ENCODE measurements at places on chromosomes 1 and 21.

GRCh38 chr1:38084700-38085099, 38.1 kb upstream of the POU3F1 start:
- DNase-seq: no peak

DNA sequence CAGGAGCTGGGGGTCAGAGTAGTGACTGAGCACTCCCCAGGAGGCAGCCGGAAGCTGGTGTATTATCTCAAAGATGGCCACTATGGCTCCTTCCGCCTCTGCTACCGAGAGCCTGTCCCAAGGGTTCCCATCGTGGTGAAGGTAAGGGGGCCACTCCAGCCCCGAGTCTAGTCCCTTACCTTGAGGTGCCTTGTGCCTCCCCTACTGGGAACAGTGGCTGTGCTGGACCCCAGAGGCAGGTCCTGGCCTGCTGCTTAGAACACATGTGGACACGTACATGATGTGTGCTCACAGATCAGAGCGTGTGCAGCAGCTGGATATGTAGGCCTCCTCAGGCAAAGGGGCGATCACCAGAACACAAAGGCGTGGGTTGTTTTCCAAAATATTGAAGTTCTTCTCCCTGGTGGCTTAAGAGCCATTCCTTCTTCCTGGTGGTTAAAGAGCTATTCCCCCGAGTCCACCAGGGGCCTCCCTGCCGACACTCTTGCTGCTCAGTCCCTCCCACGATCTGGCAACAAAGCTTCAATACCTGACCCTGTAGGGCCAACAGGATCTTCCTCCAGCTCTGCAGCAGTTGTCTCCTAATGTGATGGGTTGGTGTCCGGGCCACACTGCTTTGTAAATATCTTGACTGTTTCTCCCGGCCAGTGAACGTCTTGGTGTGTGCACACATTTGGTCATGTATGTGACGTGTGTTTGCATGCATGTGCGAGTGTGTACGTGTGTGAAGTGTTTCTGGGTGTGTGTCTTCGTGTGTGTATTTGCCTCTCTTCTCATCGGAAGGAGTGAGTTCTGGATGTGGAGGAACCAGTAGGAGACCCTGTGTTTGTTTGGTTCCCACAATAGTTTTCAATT, 68.4 kb upstream of the TINAGL1 start:
- no peak for DNase-seq

DNA sequence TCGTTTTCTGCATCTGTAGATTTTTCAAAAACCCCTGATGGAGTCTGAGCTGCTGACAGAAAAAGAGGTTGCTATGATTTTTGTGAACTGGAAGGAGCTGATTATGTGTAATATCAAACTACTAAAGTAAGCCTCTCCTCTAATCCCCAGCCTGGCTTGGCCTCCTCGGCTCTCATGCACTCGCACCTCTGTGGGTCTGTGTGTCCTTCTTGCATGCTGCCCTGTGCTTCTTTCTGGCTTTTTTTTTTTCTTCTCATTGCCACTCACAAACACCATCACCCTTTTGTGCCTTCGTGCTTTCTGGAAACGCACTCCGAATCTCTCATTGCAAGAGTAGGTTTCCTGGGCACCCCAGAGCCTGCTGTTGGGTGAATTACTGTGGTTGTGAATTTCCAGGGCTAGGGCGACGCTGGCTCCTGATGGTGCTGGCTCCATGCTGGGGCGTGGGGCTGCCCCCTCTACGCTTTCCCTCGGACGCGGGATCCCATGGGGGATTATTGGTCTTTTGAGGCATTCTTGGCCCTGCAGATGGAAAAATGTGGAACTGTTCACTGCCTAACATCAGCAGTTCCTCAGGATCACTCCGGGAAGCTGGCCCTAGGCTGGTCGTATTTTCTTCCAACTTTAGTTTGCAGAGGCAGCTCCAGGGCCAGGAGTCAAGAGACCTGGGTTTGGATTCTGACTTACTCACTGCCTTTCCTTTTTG, 56.8 kb downstream of the ATP5PO start:
- no peak for DNase-seq

- no peak for DNase-seq
Observed at GRCh38 chr1:182680408-182680807, 4.0 kb downstream of the RGS8 start.

- no peak for DNase-seq
Observed at GRCh38 chr1:172283766-172284165, 136.7 kb upstream of the C1orf105 start.

DNA sequence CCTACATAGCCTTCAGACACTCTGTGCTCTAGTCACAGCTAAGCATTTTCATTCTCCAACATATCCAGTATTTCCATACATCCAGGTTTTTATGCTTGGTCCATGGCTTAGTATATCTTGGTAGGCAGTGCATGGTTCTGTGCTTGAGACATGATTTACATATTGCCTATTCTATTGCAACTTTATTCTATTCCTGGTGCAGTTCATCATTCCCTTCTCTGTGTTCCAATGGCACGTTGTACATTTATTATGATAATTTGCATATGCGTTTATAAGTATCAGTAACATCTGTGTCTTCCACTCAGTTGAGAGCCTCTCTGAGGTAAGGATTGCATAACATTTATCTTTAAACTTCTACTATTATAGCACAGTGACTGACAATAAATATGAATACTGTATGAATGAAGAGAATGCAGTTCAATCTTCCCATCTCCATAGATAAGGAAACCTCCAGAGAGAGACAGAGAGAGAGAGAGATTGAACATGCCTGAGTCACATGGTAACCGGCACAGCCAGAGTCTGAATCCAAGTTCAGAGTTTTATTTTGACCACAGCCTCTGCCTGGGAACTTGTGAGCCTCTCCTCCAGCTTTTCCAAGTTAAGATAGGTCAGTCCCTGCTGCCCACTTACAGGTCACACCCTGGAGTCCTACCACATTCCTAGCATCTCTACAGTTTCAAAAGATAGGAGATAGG, 41.5 kb downstream of the PLPPR5 start:
- DNase-seq: peak; percentile 53

GRCh38 chr1:44283524-44284173, 70.4 kb downstream of the DMAP1 start:
- DNase-seq: no peak

- no peak for DNase-seq
Observed at GRCh38 chr1:204420039-204421004, 8.7 kb upstream of the PPP1R15B start.

DNA sequence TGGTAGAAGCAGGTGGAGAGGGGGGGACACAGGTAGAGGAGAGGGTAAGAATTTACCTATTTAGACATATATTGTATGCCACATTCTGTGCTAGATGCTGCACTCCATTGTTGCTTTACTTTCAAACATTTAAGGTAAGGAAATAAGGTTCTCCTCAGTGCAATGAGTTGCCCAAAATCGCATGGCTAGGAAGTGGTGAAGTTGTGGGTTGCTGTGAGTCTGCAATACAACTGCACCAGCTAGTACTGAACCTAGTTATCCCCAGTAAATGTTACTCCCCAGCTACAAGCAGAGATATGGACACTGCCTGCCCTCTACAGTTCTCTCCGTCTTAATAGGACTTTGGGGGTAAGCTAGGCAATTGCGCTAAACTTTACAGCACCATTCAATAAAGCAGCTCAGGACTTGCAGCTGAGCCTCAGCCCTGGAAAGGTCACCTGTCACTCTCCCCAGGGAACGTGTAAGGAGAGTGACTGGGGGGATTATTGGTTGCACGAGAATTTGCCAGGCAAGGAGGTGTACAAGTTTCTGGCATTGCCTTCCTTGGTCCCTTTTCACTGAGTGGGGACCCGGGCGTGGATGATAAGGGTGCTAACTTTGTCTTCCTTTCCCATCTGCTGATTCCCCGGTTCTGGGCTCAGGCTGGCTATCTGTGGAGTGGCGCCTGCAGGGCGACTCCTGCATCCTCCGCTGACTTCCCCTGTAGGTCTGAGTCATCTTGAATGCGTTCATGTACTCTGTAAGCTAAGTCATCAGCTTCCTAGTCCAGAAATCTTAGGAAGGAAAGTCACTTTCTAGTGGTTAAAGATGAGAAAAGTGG, 71.3 kb upstream of the CNTN2 start:
- peak; percentile 77 for DNase-seq

DNA sequence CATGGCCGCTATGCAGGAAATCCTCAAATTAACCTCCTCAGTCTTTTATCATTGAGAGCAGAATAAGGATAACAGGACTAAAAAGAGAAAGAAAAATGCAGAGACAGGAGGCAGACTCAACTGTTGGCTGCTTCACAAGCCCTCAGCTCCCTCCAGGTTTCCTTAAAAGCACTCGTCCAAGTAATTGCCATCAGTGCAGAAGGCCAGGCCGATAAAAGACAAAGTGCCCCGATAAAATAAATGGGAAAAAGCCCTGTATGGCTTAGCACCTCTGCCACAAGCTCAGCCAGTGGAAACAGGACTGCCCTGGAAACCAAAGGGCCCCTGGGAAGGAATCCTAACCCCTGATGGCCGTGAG, 8.1 kb downstream of the S100A6 start:
- no peak for DNase-seq

GRCh38 chr1:201756406-201756805, 72.6 kb upstream of the IPO9 start:
- DNase-seq: peak; percentile 80

GRCh38 chr1:181086926-181087325, 1.6 kb upstream of the IER5 start:
- peak; percentile 70 for DNase-seq

GRCh38 chr1:18114726-18115410, 7.3 kb downstream of the IGSF21 start:
- DNase-seq: no peak

DNA sequence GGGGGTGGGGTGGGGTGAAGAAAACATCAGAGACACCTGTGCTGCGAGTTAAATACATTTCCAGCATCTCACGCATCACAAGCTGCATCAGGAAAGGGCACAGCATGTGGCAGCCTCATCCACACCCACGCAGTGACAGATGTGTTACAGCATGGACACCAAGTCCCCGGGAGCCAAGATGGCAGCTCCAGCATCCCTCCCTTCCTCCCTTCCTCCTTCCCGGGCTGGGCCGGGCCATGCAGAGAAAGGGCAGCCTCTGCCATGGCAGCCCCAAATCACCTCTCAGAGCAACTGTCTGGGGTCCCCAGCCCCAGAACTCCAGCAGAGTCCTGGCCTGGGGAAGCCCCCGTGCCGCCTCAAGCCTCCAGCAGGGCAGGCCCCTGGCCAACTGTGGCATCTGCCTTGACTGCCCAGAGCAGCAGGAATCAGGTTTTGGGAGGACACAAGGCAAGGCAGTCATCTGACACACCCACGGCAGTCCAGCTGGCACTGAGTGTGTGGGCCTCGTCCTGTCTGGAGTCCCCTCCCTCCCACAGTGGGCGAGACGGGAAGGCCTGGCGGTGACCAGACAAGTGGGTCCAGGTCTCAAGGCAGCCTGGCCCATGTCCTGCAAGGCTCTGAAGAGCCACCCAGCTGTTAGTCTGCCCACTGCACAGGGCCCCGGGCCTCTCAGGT, 6.2 kb downstream of the SMIM1 start:
- no peak for DNase-seq

DNA sequence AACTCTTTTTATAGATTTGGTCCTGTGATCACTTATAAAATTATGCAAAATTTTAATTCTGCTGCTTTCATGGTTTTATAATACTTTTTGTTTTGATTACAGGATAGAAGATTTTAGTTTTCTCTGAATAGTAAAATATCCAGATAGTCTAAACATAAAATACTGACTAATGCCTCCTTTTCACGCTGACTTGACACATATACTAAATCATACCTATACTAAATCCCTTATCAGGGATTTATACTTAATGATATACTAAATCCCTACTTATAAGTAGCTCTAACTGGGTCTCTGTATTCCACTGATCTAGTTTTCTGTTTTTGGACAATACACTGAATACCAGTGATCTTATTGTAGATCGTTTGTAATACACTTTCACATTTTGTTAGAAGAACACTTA, 128.0 kb downstream of the USP25 start:
- no peak for DNase-seq

GRCh38 chr1:240148333-240148732, 56.6 kb downstream of the FMN2 start:
- DNase-seq: no peak

GRCh38 chr1:75426688-75427087, 184.2 kb downstream of the SLC44A5 start:
- no peak for DNase-seq

- peak; percentile 28 for DNase-seq
Observed at GRCh38 chr1:96782856-96783255, 61.3 kb downstream of the PTBP2 start.

GRCh38 chr1:238346340-238346739, 455.6 kb upstream of the ZP4 start:
- DNase-seq: no peak

DNA sequence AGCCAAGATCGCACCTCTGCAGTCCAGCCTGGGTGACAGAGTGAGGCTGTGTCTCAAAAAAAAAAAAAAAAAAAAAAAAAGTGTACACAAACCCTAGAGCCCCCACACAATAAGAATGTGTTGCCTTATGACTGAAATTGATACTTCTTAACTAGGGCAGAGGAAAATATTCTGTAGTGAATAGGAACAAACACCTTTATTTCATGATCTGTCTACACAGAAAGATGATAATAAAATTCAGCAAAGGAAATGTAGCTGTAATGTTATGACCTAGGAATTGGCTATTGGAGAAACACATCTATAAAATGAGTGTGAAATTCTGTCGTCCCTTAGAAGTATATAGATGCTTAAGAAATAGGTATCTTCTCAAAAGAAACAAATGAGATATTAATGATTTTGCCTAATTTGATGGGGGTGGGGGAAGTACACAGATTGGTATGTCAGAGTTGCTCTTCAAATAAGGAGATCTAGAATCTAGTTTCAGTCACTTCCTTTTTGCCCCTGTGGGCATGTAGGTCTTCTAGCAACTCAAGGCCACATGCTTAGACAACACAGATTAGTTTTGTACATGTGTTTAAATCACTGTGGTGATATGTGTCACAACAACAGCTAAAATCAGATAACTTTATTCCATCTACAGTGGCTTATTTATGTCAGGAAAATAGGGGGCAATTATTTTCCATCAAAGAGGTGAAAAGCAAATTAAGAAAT, 10.7 kb upstream of the GPR25 start:
- DNase-seq: no peak
